ENCODE measurements at places on chromosomes 2 and 18.

DNA sequence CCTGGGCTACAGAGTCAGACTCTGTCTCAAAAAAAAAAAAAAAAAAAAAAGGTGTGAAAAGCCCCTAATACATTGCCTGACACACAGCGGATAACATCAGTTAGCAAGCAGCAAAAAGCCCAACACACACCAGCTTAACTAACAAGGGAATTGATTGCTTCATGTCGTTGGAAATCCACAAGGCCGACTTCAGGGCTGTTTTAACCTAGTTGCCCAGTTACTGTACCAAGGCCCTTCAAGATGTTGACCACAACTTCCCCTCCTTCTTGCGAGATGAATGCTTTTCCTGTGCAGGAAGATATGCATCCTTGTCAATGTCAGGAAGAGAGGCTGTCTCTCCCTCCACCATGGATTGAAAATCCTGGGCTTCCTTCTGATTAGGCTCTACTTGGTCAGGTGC is 202.9 kb downstream of the MIB1 start:
- DNase-seq: no peak

DNA sequence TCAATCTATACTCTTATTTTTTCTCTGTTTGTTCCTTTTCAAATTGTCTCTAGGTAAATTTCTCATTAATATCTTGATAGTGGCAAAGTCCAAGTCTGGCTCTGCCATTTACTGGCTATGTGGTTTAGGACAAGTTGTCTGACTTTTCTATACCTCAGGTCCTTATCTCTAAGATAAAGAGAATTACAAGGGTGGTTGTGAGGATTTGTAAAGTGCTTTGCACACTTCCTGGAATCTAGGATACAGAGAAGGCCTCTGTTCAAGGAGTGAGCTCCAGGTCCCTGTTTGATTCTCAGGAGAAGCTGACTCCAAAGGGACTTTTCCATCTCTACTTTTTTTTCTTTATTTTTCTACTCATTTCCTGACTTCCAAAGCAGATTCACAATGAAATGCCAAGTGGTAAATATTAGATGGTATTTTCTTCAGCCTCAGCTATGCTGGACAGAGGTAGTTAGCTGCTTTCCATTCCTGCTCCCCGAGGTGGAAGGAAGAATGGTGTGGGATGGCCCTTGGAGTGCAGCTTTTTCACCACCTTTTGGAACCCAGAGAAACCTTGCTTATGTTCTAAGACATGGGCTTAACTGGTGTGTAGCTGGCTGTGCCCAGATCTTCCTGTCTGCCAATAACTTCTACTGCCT is 90.5 kb downstream of the GALNT1 start:
- no peak for DNase-seq

DNA sequence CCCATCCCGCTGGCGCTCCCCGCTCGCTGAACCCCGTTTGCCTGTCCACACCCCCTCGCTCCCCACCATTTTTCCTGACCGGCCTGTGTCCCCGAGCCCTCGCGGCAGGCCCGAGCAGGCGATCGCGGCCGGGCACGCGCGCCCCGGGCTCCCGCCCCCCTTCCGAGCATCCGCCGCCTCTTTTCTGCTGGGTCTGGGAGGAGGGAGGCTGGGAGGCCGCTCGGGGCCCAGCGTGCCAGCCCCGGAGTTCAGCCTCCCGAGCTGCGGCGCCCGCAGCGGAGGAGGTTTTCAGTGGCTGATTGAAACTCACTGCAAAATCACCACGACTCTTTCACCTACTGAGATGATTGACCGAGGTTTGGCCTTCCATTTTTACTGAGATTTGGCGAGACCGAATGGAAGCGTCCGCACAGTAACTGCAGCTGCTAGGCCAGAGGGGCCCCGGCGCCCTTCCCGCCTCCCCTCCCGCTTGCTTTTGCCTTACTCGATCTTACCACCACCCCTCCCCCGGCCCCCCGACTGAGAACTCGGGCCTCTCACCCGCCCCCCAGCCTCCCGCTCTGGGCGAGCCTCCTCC is 4.8 kb downstream of the SOX11 start:
- DNase-seq: no peak

DNA sequence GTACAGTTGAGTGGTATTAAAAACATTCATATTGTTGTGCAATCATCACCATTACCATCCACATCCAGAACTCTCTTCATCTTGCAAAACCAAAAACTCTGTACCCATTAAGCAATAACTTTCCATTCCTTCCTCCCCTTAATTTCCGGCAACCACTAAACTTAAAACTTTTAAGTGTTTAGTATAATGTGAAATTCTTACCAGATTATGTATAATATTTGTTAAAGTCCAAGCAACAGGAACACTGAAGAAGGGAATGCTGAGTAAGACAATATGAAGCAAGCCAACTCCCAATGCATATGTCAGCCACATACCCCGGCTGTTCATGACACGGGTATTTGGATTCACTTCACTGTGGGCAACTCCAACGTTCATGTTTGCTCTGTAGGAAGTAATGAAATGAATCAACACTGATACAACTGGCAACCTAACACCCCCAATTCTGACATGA is 1.9 kb downstream of the ORMDL1 start:
- no peak for DNase-seq

DNA sequence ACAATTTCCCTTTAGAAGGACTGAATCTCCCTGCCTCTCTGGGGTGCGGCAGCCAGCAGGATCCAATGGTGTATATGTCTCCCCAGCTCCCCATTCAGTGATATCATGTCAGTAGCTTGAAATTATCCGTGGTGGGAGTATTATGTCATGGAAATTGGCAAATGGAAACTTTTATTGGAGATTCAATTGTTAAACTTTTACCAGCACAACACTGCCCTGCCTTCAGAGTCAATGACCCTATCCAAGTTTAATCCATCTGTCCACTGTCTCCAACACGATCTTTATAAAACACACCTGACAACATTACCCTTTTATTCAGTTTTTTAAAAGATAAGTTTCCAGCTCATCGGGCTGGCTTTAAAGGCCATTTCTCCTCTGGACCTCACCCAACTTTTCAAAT is 5.0 kb upstream of the IL1RN start:
- no peak for DNase-seq

DNA sequence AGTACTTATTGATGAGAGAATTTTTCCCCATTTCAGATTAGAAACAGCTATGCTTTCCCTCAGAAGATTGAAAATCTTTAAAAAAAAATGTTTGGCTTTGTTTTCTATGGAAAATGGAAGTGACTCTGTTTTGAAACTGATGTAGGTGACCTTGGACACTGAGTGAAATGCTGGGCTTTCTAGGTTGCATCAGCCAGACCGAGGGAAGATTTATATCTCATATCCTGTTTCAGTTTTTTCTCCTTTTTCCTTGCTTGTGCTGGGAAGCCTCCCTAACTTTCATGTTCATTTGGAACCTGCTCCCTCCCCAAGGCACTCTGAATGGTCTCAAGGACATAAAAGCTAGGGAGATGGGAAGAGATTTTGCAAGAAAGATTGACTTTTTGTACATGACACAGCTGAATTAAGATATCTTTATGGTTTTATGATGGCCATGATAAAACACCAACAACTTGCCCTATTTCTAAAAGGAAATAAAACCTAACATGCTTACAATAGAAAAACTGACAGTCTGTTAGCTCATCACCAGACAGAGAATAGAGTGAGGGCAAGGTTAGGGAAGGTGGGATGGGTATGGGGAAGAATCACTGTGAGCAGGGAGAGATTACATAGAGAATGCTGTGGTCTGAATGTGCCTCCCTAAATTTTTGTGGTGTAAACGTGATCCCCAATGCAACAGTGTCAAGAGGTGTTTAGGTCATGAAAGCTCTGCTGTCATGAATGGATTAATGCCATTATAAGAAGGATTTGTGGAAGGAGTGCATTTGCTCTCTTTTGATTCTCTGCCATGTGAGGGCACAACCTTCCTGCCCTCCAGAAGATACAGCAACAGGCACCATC is 249.7 kb downstream of the TPGS2 start:
- no peak for DNase-seq

DNA sequence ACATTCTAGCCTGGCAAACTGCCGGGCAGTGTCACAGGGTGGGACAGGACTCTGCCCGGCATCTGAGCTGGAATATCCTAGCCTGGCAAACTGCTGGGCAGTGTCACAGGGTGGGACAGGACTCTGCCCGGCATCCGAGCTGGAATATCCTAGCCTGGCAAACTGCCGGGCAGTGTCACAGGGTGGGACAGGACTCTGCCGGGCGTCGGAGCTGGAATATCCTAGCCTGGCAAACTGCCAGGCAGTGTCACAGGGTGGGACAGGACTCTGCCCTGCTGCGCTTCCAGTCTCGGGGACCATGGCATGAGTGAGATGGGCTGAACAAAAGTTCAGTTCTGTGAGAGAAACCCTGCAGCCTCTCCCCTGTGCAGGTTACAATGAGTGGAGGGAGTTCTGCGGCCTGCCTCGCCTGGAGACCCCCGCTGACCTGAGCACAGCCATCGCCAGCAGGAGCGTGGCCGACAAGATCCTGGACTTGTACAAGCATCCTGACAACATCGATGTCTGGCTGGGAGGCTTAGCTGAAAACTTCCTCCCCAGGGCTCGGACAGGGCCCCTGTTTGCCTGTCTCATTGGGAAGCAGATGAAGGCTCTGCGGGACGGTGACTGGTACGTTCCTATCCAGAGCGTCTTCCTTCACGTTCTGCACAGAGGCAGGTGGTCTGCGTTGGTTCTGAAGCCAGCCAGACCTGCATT is 80.3 kb downstream of the TPO start:
- DNase-seq: no peak

DNA sequence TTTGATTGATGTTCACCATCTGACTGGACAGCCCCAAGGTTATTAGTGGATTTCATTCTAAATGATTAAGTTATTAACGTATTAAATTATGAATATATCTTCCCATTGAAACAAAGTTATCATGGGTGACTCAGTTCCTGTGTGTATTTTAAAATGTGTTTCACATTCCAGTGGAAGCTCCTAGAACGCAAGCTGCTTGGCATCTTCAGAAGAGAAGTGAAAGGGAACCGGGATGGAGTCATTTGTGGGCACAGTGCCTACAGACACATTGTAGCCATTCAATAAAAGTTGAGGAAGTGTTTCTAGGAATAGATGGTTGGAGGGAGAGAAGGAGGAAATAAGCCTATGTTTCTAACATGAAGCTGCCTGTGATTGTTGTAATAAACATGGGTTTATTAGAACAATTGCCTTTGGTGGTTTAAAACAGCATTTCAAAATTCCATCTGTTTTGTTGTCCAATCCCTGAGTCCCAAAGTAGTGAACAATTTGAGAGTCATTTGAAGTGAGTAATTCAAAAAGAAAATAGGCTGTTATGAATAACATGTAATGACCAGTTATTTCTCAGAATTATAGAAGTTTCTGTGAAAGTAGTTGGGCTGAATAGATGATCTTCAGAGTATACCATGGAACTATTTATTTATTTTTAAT is 143.5 kb downstream of the PKP4 start:
- DNase-seq: no peak

- DNase-seq: no peak
These were observed 83.1 kb upstream of the FZD5 start for GRCh38 chr2:207852791-207853190.

DNA sequence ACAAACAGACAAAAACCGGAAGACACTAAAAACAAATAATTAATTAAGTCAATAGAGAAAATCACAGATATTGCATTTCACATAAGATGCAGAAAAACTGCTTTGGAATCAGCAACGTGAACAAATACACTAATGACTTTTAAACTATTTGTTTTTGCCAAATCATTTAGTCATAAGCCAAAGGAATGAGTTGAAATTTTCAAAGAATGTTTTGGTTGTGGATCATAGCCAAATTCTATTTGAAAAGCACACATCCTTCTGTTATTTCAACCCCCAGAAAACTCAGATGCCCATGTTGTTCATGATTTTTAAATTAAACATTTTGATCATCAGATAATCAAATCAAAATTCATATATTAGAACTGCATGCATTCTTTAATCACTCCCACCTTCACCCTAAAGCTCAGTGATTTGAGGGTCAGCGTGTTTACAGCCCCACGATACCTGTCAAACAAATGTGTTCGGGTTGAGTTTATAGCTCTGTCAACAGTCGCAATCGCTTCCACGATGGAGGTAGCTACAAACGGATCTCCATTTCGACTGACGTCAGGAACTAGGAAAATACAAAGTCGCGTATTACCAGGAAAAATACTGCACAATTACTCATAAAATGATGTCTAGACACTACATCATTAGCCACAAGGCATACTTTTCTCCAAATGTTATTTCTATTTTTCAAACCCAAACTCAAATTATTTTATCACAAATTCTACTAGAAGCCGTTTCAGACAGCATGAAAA is 90.2 kb downstream of the PXDN start:
- DNase-seq: no peak

GRCh38 chr2:229686122-229686919 is 28.0 kb downstream of the DNER start:
- DNase-seq: no peak

GRCh38 chr18:36567800-36568199 is 261.0 kb downstream of the TPGS2 start:
- no peak for DNase-seq

DNA sequence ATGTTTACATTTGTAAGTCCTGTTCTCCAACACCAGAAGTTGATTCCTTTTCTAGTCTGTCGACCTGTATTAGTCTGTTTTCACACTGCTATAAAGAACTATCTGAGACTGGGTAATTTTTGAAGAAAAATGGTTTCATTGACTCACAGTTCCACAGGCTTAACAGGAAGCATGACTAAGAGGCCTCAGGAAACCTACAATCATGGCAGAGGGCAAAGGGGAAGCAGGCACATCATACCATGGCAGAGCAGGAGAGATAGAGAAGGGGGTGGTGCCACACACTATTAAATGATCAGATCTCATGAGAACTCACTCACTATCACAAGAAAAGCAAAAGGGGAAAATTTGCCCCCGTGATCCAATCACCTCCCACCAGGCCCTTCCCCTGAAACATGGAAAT is 112.8 kb upstream of the MAP3K20 start:
- DNase-seq: no peak
